Hematopoietic multipotent progenitor cell treated with erythropoietin and hydrocortisone succinate and interleukin-3 and kit ligand, for 6 days (in vitro differentiated cells): ENCODE measurements at places on chromosomes 16 and 17.

DNA sequence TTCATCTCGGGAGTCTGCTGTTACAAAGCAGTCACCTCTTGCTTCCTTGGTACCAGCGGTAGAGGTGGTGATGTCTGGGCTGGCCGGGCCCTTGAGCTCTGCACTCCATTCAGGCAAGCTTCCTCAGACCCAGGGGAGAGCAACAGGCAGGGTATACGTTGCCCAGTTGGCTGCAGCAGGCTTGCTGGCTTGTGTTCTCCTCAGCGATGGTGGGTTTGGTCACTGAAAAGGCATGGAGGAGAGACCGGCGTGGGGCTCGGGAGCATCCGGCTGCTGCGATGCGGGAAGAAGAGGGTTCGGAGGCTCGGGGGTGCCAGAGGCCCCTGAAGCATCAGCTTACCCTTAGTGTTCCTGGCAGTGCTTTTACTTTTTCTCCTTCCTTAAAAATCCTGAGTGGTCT, 25.8 kb downstream of the SAP30BP start:
- no peak for DNase-seq

GRCh38 chr17:11627301-11627940, 29.2 kb downstream of the DNAH9 start:
- no peak for DNase-seq

GRCh38 chr17:16419074-16419928, 3.9 kb downstream of the TRPV2 start:
- DNase-seq = peak; percentile 91

DNA sequence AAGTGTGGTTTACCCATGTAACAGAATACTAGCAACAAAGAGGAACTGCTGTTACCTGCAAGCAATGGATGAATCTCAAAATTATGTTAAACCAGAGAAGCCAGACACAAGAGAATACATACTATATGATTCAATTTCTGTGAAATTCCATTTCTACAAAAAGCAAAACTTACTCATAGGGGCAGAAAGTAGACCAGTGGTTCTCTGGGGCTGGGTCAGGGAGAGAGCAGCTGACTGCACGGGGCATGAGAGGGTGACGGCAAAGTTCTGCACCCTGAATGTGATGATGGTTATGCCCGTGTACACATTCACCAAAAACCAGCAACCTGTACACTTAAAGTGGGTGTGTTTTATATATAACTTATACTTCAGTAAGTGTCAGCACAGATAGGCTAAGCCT, 3.1 kb downstream of the ZNF843 start:
- DNase-seq = no peak

- DNase-seq = no peak
Measured at GRCh38 chr17:7651665-7652387, 1.1 kb downstream of the ATP1B2 start.

- DNase-seq = no peak
Measured at GRCh38 chr16:70656712-70657263, 10.4 kb downstream of the IL34 start.

- DNase-seq = no peak
Measured at GRCh38 chr16:725463-726187, 618 bp downstream of the CCDC78 start.

DNA sequence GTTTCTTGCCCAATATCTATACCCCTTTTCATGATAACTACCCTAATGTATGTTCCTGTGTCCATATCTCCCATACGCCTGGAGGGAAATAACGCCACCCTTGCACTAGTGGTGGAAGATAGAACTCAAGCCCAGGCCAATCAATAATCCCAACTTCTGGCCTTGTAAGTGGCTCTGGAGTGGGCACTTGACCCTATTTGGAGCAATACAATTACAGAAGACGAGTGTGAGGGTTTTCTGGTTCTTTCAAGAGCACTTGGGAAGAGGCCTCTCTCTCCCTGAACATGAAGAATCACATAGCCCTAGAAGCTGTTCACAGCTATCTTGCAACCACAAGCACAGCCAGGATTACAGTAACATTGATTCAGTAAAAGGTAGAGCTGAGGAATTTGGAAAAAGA, 217.9 kb downstream of the RAB11FIP4 start:
- DNase-seq = no peak

DNA sequence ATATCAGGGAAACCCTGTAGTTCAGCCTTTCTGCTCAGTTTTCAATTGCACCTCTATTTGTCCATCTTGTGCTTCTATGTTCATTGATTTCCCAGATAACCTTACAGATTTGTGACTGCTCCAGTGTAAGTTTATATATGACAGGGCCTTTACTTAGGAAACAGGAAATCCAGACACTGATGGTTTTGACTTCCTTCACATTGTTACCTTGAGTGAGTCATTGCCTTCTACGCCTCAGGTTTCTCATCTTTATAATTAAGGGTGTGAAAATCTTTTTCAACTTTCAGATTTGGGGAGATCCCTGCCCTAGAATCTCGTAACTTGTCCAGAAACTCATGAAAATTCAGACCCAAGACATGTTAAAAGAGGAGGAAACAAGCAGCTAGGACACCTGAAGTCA, 342.4 kb upstream of the TBX2 start:
- DNase-seq = no peak

DNA sequence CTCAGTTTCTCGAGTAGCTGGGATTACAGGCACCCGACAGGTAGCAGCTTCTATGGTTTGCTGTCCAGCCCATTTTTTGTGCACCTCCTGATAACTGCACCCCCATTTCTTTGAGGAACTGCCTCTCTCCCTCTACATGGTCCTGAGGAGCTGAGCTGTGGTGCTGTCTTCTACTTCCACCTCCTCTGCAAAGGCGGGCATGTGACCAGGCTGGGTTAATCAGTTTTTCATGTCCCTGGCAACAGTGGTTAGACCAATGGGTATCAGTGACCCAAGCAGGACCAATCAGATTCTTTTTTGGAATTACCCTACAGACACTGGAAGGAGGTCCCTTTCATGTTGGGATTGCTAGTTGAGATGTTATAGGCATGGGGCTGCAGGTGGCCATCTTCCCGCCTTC, 41.3 kb downstream of the TBX21 start:
- DNase-seq = no peak

- no peak for DNase-seq
Measured at GRCh38 chr17:19781488-19782458, 33.7 kb upstream of the ALDH3A1 start.

- DNase-seq = no peak
Measured at GRCh38 chr16:51151435-51151960, 428 bp upstream of the SALL1 start.

- DNase-seq = no peak
Measured at GRCh38 chr16:10839279-10839666, 20.7 kb upstream of the TVP23A start.

- DNase-seq = no peak
Measured at GRCh38 chr16:14634389-14634725, 1.6 kb downstream of the BFAR start.

GRCh38 chr16:50743581-50744225, 1.8 kb downstream of the CYLD start:
- DNase-seq = no peak

DNA sequence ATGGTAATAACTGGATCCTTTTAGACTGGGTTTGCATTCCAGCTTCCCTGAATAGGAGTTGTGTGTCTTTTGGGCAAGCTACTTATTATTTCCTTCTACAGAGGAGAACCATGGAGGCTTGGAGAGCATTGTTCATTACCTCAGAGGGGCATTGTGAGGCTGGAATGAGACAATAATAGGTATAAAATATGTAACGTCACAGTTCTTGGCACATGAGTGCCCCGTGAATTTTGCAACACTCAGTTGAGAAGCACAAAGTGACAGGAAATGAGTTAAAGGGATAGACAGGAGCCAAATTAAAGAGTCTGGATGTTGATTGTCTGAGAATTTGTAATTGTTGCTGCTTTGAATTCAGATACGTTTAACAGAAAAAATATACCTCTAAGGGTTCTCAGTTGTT, 92.2 kb downstream of the CDH8 start:
- DNase-seq = no peak

- peak; percentile 74 for DNase-seq
Measured at GRCh38 chr17:45914047-45914717, 19.8 kb downstream of the MAPT start.

DNA sequence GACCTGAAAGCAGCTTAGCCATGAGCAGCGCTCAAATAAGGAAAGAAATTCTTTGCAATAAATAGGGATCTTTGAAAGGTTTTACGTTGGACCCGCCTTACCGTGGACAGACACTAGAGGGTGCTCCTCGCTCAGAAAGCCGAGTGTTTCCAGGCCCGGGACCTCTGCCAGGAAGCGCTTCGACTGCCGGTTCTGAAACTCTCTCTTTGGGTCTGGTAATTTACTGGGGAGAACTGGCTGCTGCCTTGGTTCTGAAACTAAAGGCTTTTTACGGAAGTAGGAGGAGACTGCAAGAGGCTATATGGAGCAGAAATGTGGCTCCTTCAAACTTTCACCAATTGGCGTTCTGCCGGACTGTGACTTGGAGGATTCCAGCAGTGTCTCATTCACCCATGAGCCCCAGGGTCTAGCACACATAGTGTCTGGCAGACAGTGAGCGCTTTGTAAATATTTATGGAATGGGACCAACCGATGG, 45.6 kb upstream of the HOXB9 start:
- DNase-seq = peak; percentile 81

DNA sequence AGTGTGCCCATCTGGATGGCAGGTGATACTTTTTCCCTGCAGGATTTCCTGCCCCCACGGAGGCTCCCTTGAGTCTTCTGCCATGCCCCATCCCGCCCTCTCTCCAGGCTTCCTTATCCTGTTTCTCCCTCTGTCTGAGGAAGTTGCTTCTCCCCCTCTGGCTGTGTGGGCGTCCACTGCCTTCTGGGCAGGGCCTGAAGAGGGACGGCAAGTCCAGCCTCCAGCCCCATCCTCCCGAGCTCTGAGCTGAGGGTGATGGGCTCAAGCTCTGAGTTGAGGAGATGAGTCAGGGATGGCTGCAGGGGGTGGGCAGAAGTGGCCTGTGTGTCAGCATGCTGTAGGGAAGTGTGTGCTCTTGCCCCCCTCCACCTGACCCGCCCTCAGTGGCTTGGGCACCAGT, 14.2 kb upstream of the RAP1GAP2 start:
- no peak for DNase-seq

- DNase-seq = no peak
Measured at GRCh38 chr17:79796444-79796762, 474 bp downstream of the CBX8 start.

DNA sequence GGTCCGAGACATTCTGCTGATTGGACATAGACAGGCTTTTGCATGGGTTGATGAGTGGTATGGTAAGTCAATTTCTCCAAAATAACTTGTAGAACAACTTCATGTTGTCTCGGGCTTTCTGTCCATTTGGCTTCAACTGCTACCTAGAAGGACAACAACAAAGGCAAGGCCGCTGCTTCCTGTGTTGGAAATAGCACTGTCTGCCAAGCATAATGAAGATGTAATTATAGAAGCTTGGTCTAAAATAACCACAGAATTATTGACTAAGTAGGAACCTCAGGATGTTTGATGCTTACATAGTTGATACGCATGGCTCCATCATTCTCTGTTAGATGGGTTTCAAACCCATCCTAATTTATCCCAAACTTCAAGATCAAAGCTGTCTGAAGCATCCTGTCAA, 42.3 kb upstream of the NOL11 start:
- DNase-seq = no peak

GRCh38 chr16:12153662-12154061, 177.1 kb downstream of the SNX29 start:
- no peak for DNase-seq

GRCh38 chr16:19003935-19004334, 20.2 kb downstream of the TMC7 start:
- DNase-seq = no peak

DNA sequence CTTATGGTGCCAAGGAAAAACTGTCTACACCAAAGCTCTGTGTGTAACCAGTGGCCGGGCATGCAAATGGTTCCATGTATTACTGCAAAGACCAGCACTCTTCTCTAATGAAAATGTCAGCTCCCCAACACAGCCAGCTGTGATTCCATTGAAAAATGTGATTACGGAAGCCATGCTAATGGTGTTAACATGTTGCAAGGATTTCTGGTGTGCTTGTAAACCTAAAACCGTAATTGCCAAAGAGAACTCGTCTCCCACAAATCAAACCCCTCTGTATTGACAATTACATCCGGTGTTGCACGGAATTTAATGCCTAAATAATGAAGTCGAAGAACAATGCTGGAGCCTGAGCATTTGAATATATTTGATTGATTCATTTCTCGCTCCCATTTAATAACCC, 351.7 kb downstream of the NPIPA8 start:
- no peak for DNase-seq

DNA sequence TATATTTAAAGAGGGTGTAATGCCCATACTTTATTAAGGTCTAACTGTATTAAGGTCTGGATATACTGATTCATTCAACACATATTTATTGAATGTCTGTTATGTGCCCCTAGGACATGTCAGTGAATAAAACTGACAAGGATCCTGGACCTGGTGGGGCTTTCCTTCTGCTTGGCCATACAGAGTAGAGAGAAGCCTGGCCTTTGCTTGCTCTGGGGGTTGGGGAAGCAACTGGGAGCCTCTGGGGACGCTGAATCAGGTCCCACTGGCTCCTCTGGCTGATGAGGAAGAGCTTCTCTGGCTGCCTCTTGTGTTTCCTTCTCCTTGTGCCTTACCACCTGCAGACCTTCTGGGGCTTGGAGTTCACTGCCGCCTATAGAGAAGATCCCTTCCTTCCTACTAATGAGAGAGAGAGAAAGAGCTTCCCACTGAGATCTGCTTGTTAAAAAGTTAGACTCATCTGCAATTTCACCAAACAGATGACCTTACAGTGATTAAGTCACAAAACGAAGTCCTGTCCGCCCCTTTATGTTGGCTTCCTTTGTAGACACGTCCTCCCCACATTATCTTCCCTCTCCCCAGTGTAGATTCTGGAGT, 49.7 kb downstream of the MSI2 start:
- no peak for DNase-seq

GRCh38 chr16:23408823-23409298, 44.1 kb downstream of the COG7 start:
- DNase-seq = no peak

GRCh38 chr16:20911361-20911760, 10.8 kb downstream of the LYRM1 start:
- no peak for DNase-seq

- no peak for DNase-seq
Measured at GRCh38 chr16:7653746-7654461, 321.3 kb downstream of the RBFOX1 start.

DNA sequence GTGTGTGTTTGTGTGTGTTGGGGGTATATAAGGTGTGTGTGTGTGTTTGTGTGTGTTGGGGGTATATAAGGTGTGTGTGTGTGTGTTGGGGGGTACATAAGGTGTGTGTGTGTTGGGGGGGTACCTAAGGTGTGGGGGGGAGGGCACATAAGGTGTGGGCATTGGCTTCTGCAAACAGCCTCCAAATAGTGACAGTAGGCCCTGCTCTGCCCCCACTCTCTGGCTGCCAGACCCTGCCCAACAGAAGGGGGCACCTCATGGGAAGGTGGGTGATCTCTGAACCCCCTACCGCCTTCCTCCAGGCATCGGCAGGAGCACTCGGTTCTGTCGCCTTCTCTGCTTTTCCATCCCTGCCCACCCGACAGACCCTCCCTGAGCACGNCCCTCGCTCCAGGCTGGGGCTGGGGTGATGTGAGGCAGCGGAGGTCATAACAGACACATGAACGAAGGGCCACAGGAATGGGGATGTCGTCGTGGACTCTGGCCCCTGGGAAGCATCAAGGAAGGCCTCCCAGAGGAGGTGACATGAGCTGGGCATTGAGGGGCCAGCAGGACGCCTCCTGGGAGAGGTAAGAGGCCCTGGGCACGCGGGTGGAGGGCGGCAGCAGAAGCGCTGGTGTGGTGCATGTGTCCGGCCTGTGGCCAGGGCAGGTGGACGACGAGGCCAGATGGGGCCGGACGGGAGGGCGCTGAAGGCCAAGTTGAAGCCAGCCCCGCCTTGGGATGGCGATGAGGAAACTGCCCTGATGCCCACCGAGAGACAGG, 136.6 kb upstream of the RPH3AL start:
- DNase-seq = peak; percentile 70
